ENCODE measurements at places on chromosomes 7 and 10. TPM values are rescaled to one million over a fixed set of nuclear protein-coding genes. Genes with fewer than 3 reads are reported as not detected.

Gene COBL
- total RNA-seq = 5.0 TPM

Gene SYT15B
- 3.5 TPM for total RNA-seq

Gene MMRN2
- 1.2 TPM for total RNA-seq

Gene TYW1
- total RNA-seq = 14.6 TPM

Gene ADAMTS14
- total RNA-seq = 0.09 TPM

Gene OR2A12
- not detected for total RNA-seq

Gene PTN
- total RNA-seq = not detected

Gene ITGA8
- not detected for total RNA-seq

Gene GRID1
- total RNA-seq = 0.32 TPM

All from A549 treated with GW870086 at 1 μM for 4 hours (cell line).